ENCODE measurements at places on chromosomes 5 and 9.

DNA sequence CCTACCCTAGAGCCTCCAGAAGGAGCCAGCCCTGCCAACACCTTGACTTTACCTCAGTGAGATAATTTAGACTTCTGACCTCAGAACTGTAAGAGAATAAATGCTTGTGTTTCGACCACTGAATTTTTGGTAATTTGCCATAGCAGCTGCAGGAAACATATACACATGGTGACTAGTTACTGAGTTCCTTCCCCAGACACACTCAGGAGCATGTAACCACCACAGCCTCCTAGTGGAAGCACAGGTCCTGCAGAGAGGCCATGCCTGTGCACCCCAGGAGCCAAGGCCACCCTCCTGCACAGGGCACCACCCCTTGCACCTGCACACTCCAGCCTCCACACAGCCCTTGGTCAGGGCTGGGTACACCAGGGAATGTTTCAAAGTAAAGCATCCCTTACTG lies 7.6 kb upstream of the CAMSAP1 start:
- no peak for DNase-seq

GRCh38 chr5:50325237-50325832 lies 115.8 kb downstream of the EMB start:
- DNase-seq, result no peak

GRCh38 chr9:21677834-21678233 lies 124.6 kb upstream of the MTAP start:
- DNase-seq, result no peak

- DNase-seq, result no peak
Measured at GRCh38 chr9:93132287-93132927, 1.6 kb downstream of the NINJ1 start.
